ENCODE measurements at places on chromosomes 1 and 21. TPM values are rescaled to one million over a fixed set of nuclear protein-coding genes. Genes with fewer than 3 reads are reported as not detected.
A peak's percentile ranks its signal among the peaks of the same experiment; 100 is the strongest.

DNA sequence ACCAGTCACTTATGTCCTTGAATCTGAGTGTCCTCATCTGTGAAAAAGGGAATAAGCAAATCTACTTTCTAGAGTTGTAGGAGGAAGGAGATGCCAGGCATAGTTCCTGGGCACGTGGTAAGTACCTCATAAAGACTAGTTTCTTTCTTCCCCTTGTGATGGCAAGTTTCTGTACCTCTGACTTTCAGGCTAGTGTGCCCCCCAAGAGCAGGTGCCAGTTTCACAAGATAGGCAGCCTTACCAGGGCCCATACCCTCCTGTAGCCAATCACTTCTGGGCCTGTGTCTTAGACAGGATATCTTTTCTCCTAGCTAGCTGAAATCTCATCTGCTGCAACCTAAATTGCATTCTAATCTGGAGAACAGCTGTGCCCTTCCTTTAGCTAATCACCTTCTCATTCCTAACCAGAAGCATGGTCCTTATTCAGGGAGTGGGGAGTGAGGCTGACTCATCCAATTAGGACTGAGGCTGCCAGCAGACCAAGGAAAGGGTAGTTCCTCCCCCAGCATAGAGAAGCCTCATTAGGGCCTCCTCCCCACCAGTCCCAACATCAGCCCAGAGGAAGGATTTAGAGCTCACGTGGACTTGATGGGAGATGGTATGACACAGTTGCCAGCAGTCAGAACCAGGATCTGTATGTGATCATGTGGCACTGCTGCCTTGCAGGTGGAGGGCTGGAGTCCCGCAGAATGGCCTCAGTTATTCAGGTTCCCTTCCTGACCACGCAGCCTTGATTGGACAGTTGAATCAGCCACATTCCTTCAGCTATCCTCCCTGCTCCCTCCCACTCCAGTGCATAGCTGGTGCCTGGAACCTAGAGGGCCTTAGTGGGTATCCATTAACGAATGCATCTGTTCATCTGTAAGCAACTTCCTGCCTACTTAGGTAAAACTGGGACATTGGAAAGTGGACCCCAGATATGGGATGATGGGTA, 7.9 kb downstream of the KLHDC8A start:
- DNase-seq, result no peak

DNA sequence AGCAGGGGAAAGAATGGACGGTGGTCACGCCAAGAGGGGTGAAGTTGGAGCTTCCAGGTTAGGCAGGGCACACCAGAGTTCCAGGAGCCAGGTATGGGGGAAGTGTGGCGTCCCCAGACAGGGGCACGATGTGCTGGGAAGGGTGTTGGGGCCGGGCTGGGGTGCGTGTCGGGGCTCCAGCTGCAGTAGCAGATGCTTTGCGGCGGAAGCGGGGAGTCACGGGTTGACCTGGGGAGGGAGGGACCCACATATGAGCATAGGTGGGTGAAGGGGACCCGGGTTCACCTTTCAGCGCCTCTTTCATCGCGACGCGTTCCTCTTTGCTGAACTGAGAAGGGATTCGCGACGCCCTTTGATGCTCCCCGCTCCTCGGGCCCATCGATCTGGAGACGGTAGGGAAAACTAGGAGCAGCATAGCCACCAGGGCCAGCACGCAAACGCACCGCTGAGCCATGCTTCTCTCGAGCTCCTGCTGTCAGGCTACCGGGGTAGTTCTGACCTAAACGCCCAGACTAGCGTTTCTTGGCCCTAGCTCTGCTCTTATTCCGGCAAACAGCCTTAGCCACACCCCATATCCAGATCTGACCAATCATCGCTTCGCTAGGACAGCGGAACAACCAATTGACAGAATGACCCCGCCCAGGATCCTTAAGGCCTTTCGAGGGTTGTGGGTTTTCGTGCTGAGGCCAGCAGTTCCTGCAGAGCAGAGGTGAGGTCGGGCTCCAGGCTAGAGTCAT, at the start of gene PM20D1:
TSS of gene PM20D1 (minus strand) at position 514 of the 737 bp plus-strand sequence. CDS start at position 454, 60 bp downstream.
- DNase-seq, result peak; percentile 76

DNA sequence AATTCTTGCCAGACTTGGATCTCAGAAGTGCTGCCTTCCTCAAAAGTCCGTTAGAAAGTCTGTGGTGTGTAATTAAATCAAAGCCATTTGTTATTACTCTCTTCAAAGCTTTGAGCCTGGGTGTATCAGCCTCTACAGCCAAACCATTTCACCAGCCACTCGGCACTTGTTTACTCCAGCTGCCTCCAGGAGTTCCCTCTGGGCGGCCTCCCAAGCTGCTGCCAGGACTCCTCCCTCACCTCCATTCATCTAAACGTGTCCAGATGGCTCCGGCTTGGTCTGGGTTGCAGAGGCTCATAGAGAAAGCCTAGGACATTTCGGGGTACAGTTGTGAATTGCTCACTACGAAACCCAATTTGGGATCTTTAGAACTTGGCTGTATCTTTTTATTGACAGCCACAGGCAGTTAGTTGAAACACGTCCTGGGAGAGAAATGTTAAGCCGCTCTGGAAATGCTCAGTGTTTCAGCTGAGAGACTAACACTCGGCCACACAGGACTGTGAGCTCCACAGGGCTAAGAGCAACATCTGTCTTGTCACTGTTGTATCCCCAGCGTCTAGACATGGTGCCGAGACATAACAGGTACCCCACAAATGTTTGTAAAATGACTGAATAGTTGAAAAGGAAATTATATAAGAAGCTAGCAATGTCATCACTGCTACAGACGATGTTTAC, 116.9 kb upstream of the NGF start:
- peak; percentile 84 for DNase-seq

- no peak for DNase-seq
These were observed 277.6 kb upstream of the NCAM2 start for GRCh38 chr21:20720623-20721022.

GRCh38 chr21:31099122-31099521, 60.8 kb upstream of the KRTAP19-8 start:
- no peak for DNase-seq

Gene PLCH2
- polyA plus RNA-seq, result 0.08 TPM

GRCh38 chr1:46445773-46446256, 43.8 kb upstream of the DMBX1 start:
- no peak for DNase-seq

Gene TDRD5
- polyA plus RNA-seq, result not detected

Gene CYP4A11
- not detected for polyA plus RNA-seq

DNA sequence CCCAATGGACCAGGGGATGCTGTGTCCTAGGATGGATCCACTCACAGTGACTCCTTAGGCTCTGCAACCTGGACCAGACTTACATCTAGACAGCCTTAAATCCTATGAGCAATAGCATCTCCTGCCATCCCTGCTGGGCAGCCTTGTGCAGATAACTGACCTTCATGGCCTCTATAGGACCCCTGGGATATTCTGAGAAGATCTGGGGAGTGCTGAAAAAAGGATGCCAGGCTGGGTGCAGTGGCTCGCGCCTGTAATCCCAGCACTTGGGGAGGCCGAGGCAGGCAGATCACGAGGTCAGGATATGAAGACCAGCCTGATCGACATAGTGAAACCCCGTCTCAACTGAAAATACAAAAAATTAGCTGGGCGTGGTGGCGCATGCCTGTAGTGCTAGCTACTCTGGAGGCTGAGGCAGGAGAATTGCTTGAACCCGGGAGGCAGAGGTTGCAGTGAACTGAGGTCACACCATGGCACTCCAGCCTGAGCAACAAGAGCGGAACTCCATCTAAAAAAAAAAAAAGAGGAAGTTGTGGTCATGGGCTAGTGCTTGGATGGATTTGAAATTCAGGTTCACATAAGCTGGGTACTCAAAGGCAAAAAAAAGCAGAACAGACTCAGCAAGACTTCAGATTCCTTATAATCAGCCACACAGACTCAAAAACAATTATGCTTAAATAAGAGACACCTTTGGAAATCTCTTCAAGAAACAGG, 10.9 kb upstream of the SH2D1B start:
- DNase-seq, result no peak

DNA sequence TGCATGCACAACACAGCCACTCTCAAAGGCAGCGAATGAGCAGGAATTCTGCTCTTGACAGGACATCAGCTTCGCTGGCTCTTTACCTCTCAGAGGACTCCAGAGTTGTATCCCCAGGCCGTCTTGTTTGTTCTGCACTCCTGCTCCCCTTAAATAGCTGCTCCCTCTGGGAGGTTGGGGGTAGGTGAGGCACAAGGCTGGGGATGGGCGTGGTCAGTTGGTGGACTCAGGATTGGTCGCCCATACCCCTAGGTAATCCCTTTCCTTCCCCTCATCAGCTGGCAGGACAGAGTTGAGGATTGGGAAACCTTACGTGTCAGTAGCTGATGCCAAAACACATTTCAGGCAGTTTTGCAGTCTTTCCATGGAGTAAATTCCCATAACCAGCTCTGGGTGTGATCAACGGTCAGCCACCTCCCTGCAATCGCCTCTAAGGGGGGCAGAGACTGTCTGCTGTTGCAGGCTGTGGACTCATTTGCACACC, at the start of gene PLA2G2A:
TSS of gene PLA2G2A (minus strand) at position 125 of the 484 bp plus-strand sequence. CDS start 845 bp downstream, outside the sequence.
- no peak for DNase-seq

DNA sequence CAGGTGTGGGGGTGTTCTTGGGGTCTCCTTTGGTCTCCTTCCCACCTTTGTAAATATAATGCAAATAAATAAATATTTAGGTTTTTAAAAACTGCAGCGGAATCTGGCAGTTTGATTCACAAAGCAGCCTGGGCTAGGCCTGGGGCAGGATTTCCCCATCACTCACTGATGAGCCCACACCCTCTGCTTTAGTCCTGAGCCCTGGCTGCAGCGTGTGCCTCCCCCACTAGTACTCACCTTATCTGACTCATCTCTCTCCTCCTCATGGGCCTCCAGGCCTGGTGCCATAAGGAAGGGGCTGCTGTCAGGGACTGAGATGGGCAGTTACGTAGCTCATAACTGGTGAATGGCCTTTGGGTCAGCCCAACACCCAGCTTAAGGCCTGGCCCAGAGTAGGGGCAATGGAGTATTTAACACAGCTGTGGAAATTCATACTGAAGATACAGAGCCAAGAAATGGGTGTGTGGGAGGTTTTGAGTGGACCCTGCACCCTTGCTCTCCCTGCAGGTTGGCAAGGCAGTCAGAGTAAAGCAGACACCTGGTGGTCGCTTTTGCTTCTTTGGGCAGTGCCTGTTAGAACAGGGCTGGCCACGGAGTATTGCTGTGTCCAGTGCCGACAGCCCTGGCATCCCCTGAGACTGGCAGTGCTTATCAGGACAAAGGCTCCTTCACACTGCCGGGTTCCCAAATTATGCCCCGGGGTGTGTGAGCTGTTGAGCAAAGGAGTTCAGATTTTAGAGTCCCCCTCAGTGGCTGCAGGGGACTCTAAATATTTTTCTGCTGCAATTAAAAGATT, 39.7 kb downstream of the AZIN2 start:
- DNase-seq, result no peak

Gene ESPN
- polyA plus RNA-seq, result 0.10 TPM

GRCh38 chr1:234647245-234647644, 37.3 kb upstream of the IRF2BP2 start:
- no peak for DNase-seq

DNA sequence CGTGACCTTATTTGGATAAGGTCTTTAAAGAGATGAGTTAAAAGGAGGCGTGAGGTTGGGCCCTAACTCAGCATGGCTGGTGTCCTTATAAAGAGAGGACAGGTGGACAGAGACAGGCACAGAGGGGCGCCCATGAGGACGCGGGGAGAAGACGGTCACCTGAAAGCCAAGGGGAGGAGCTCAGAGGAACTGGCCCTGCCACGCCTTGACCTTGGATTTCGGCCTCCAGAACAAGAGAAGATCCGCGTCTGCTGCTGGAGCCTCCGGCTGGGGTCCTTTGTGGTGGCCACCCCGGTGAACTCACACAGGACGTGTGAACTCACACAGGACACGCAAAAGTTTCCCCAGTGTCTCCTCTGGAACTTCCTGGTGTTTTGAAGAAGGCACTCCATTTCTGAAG, 122.7 kb downstream of the SIK1 start:
- peak; percentile 25 for DNase-seq

Gene P3H1
- polyA plus RNA-seq, result 10.7 TPM

Gene TRABD2B
- 0.80 TPM for polyA plus RNA-seq

Gene AMIGO1
- 4.6 TPM for polyA plus RNA-seq

- no peak for DNase-seq
These were observed 470.1 kb upstream of the PLXNA2 start for GRCh38 chr1:208714323-208714722.

DNA sequence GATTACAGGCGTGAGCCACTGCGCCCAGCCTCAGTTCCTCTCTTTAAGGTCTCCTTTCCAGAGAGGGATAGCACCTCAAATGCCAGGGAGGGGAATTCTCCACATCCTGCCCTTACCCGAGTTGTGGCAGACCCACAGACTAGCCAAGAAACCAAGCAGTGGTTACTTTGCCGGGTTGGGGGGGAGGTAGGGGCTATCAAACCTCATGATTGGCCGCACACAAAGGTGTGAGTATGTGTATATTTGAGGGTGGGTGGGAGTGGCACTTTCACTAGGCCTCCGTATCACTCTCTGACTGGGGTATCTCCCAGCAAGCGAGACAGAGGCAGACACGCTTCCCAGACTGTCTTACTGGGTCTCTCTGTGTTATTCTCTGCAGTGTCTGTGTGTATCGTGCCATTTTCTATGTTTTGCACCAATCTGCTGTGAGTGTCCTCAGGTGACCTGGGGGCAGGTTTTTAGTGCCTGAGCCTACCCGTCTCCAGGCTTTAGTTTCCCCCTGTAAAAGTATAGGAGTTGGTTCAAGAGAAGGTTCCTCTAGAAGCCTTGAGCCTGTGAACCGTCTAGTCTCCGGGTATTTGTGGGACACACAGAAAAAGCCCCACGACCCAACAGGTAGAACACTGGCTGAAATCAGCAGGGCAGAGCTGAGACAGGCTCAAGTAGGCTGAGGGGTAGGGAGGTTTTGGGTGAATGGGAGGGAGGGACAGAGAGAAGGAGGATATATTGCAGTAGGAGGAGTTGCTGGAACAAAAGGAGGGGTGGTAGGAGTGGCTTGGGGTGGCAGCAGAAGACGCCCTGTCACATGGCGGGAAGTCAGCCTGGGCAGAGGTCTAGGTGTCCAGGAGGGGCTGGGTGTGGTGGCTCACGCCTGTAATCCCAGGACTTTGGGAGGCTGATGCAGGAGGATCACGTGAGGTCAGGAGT, 10.3 kb downstream of the LMNA start:
- peak; percentile 71 for DNase-seq

DNA sequence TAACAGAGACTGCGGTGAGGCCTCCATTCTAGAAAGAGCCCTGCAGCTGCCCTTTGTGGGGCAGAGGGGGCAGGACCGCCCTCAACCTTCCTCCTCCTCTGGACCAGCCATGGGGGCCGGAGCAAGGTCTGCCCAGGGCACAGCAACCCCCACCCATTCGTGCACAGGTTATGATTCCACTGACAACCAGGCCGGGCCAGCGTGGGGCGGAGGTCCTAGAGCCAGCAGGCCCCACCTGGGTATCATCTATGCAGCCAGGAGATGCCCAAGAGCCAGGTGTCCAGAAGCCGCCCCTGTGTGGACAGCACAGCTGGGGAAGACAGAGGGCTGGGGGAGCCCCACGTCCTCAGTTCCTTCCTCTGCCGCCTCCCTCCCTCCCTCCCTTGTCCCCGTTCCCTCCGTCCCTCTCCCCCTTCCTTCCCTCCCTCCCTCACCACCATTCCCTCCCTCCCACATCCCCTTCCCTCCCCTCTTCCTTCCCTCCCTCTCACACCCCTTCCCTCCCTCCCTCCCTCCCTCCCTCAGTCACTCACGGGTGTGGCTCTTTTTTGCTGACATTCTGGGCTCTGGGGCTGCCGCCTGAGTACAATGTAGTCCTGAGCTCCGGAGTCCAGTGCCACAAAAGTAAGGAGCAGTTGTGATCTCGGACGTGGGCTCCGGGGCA, 12.3 kb downstream of the RNF223 start:
- DNase-seq, result no peak

- DNase-seq, result no peak
These were observed 231.3 kb downstream of the SETD4 start for GRCh38 chr21:35829067-35829466.
